ENCODE measurements at places on chromosomes 11 and 22.

DNA sequence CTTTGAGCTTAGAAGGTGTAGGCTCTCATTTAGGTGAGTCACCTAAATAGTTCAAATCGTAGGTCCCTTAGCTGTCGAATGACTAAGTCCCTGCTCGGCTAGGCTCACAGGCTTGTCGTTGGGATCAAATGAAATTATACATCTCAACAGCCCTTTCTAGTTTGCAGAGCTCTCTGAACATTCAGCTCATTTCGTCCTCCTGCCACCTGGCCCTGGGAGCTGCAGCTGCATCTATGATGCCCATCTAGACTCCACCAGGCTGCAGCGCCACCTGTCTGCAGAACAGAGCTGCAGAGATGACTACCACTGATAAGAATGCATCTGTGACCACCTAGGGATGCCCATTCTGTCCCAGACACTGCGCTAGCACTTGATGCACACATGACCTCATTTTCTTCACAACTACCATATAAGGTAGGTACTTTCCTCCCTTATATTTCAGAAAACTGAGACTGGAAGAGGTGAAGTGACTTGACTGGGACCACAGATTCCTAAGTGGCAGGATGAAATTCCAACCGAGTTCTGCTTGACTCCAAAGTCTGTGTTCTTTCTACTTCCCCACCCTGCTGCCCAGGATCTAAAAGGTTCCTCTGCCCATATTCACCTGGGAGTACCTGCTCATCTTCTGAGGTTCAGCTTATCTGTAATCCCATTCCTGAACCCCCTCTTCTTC is 141.1 kb upstream of the NARS2 start:
- peak; percentile 85 for DNase-seq

DNA sequence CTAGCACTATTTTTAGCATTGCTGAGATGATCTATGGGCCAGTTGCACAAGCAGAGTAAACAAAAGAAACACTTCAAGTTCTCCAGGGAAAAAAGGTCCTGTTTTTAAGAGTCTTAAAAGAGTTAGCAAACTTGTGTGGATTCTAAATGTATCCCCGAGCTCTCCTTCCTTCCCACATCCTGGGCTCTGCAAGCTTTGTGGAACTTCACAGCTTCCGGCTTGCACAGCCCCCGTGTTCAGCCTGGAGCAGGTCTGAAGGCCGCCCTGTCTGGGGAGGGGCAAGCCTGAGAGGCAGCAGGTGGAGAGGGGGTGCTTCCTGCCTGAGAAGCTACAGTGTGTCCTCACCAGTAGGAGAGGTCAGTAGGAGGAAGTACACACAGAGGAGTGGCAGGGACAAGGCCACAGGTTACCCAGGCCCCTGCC is 35.1 kb upstream of the SUSD2 start:
- peak; percentile 59 for DNase-seq

DNA sequence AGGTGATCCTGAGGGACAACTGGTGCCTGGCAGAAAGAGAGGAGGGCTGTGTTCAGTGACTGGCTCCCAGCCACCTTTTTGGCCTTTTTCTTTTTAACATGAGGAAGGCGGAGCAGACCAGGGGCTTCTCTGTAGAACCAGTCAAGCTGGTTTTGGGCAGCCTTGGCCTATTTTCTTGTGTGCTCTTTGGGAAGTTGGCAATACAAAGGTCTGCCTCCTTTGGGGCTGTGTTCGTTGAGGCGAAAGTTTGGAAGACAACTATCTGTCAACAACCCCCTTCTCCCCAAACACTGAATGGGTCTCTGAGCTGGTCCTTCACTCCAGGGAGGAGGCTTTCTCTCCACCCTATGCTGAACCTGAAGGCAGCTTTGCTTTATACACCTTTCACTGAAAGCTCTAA is 8.5 kb downstream of the MARK2 start:
- no peak for DNase-seq

DNA sequence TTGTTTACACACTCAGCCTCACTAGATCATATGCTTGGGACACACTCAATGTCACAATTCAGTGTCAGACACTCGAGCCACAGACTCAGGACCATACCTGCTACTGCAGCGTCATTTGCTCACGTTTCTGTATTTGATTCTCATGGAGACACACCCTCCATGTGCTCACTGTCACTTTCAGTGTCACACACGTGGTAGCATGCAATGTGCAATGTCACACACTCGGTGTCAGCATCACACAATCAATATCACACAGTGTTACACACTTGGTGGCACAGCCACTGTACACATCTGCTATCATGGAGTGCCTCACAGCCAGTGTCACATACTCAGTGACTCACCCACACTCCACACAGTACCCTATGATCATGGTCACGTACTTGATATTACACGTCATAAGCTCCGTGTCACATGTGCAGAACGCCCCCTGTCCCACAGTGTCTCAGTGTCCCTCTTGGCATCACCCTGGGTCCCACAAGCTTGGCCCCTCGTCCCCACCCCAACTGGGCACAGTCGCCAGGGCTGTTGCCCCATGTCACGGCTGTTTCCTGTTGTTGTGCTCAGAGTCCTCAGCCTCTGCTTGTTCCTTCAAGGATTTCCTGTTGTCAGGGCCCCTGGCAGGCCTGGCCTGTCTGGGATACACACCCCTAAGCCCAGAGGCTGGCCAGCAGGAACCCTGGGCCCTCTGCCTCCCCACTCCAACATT is 49.6 kb downstream of the PDE2A start:
- no peak for DNase-seq

GRCh38 chr11:9642894-9643293 is 21.0 kb upstream of the SWAP70 start:
- DNase-seq, result no peak

DNA sequence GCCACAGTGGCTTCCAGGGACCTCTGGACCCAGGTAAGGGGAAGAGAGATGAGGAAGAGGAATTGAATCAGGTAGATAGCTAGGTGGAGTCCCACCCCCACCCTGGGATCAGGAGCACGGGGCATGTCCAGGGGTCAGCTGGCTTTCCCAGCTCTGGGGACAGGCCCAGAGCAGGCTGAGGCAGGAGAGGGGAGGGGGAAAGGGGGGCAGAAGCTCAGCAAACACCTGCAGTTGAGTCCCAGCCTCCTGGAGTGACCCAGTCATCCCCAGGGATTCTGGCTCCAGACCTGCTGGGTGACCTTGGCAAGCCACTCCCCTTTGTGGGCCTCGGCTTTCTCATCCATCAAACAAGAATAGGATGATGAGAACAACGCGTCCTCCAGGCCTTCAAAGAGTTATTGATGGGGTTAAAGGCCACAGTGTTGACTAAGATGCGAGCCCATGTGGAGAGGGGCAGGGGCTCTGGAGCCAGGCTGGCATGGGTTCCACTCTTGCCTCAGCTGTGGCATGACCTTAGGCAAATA is 16.0 kb downstream of the STARD10 start:
- no peak for DNase-seq

DNA sequence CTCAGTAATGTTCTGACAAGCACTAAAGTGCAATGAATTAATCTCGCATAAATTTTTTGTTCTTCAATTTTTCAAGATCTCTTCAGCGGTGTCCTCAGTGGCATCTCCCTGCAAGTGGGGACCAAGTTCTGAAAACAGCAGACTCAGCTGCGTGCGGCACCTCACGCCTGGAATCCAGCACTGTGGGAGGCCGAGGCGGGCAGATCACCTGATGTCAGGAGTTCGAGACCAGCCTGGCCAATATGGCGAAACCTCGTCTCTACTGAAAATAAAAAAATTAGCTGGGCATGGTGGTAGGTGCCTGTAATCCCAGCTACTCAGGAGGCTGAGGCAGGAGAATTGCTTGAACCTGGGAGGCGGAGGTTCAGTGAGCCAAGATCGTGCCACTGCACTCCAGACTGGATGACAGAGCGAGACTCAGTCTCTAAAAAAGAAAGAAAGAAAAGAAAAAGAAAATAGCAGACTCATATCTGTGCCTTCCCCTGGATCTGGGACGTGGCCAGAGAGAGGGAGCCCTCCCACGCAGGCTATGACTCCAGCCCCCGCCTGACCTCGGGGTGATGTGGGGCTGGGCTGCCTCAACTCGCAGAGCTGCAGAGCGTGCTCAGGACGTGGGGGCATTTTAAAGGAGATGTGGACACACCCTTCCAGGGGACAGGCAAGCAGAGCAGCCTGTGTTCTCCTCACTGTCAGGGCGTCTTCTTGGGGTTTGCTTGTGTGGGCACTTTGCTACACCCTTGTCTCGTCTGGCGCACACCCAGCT is 346.6 kb downstream of the BRD1 start:
- DNase-seq, result no peak

DNA sequence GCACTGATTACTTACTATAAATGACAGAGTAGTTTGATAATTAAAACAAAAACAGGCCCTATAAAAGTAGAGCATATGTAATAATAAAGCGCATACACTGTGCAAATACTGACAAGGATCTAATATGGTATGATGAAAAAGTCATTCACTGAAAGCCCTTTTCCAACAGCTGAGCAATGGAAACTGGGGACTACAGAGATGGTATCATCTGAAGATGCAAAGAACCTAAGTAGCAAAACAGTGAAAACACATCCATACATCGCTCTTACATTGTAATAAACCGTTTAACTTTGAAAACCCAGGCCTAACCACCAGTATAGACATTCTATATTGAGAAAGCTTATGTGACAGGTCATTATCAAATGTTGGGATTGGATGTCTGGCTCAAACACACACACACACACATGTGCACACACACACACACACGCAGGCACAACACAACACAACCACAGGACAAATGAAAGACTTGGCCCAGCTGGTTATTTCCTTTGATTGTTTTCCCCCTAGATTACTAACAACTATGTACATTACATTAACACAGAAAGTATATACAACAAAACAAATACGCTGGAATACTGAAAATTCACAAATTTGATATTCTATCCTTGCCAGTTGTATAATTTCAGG is 119.5 kb downstream of the APOL5 start:
- DNase-seq, result peak; percentile 31

GRCh38 chr22:20464096-20464614 is 26.5 kb upstream of the SCARF2 start:
- peak; percentile 63 for DNase-seq

DNA sequence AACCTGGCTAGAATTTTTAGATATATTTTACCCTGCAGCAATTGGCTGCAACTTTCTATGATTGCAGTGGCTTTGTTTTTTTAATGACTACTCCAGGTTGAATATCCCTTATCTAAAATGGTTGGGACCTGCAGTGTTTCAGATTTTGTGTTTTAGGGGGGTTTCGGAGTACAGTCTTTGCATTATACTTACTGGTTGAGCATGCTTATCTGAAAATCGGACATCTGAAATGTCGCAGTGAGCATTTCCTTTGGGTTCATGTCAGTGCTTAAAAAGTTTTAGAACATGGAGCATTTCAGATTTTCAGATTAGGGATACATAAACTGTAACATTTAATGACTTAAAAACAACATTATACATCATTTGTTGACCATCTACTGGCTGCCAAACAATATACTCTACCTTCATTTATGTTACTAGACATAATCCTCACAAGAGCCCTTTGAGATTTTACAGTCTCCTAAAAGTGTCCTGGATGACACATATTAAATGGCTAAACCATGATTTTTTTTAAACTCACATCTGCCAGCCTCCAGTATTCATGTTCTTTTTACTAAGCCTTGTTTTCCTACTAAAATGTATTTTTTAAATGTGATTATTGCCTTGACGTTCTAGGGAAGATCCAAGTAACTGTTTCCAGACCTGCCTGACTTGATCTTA is 66.3 kb downstream of the PRMT3 start:
- DNase-seq, result no peak

DNA sequence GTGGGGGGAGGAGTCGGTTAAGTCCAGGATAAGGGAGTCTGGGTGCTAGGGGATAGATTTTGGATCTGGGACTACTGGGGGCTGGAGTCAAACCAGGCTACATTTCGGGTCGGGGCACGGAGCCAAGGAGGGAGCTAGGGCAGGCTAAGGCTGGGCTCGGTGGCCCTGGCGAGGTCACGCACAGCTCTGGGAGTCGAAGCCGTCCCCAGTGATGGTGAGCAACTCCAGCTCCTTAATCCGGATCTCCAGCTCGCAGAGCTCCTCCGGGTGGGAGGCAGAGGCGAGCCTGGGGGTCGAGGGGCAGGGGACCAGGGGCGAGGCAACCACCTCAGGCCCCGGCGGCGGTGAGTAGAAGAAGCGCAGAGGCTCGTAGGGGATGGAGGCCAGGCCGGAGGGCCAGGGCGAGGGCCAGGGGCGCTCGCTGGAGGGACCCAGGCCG is 544 bp downstream of the C11orf91 start:
- DNase-seq, result no peak

- no peak for DNase-seq
Measured at GRCh38 chr11:116885951-116886655, 48.7 kb upstream of the APOA1 start.

DNA sequence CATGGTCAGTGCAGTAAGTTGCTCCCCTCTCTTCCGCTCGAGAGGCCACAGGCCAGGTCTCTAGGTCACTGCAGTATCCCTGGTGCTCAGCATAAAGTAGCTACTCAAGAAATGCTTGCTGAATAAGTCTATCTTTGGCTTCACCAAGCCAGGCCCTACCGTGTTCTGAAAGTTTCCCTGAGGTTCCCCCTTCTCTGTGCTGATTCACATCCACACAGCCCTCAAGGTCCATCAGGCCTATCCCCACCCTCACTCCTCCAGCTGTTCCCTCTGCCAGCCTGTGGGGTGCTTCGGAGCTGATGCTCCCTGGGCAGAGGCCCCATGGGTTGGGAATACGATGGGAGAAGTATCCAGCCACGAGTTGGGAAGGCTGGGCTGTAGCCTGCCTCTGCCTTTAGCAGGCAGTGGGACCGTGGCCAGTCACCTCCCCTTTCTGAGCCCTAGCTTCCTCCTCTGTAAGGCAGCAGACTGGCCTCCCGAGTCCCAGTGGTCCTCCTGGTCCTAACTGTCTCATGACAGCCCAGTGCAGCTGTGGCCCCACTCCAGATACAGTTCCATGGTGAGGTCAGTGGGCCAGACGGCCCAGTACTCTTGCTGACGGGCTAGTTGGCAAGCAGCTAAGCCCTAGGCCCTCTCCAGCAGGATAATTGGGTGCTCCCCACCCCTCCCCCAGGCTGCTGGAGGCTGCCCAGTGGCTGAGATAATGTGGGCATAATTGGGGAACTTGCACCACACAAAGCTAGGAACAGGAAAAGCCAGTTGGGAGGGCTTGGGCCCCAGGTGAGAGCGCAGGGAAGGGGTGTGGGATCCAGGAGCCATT is 48.2 kb downstream of the NECTIN1 start:
- DNase-seq, result no peak

DNA sequence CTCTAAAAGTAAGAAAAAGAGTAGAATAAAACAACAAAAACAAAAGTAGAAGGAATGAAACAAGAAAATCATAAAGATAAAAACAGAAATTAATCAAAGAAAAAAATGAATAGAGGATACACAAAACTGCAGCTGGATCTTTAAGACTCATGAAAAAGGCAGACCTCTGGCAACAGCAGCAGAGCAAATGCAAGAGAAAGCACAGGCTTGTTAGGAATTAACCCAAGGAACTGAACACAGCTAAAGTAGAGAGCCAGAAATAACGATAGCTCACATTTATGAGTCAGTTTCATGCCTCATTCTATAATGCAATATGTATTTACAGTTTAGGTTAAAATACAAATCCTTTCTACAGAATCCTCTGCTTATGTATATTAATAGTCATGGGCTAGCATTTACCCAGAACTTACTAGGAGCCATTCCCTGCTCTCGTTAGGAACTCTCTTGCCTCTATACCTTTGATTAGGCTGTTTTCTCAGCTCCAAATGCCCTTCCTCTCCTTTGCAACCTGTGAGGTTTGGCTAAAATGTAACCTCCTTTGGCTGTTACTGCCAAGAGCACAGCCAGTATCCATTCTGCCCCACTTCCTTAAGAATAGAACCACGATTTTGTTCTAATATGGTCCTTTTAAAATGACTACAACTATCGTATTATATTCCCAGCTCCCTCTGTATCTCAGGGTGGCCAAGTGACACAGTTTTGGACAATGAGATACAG is 38.3 kb upstream of the NFAM1 start:
- no peak for DNase-seq

- DNase-seq, result no peak
Measured at GRCh38 chr11:81484196-81484595, 1249.5 kb downstream of the FAM181B start.
